HCEC 1CT (cell line): ENCODE measurements at places on chromosomes 16 and 17.

DNA sequence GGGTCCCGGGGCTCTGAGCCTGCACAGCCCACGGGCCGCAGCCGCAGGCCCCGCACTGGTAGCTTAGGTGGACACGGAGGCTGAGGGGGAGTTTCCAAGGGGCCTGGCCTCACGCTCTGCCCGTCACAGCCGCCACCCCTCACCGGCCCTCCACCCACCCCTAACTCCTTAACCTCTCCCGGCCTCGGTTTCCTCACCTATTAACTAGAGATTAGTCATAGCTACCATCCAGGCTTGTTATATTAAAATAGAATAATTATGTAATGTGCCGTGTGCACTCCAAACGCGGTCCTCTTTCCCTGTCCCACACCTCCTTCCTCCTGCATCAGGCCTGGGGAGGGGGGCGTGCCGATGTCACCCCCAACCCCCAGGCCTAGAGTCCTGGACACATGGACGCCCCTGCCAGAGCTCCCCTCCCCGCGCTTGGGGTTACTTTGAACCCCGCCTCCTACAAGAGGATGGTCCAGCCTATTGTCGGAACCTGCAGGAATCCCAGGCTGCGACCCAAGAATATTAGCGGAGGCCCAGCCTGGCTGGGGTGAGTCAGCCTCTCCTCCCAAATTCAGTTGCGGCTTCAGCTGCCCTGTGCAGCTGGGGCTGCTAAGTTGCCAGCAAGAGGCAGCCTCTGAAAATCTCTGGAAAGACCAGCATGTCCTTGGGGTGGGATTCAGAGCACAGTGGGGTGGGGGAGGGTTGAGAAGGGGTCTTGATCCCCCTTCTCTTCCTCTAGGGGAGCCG is 17.3 kb downstream of the SOCS3 start:
- DNase-seq, result peak; percentile 88

- no peak for DNase-seq
Measured at GRCh38 chr17:80949451-80950421, 41.9 kb upstream of the CHMP6 start.

GRCh38 chr17:41907633-41908539 is 10.9 kb downstream of the ACLY start:
- peak; percentile 61 for DNase-seq

DNA sequence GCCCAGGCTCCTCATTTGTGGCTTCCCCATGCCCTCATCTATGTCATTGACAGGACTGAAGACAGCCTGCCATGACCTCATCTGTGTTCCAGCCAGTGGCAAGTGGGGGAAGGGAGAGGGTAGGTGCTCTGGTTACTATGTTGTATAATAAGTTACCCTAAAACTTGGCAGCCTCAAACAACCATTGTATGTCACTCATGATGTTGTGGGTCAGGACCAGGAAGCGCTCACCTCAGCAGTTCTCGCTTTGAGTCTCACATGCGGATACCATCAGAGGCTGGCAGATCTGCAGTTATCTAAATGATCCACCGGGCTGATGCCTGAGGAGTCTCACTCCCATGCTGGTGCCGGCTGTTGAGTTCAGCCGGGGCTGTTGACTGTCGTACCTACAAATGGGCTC is 89.0 kb upstream of the TMEM97 start:
- DNase-seq, result no peak

DNA sequence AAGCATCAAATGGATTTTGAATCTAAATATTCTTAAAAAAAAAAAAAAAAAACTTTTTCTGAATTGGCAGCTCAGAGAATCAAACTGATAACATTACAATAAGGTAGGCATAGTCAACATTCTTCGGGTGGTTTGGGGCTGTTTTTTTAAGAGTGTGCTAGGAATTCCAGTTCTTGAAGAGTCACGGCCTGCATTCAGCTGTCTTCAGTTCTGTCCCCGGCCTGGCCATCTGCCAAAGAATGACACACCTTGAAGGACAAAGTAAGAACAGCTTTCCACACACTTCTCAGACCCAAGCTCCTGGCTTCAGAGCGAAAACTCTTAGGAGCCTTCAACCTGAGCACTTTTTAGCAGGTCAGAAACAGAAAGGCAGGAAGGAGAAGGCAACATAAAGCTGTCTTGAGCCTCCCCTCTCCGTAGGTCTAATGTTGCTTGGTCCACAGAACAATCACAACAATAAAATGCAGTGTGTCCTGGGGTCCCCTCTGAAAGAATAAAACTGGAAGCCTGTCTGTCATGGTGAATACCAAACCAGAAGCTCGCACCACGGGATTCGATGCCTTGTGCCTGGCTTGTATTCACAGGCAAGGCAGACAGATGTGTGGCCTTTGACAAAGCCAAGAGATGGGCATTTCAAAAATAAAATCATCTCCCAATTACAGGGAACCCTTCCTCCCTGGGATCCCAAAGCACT is 524.4 kb upstream of the ZFHX3 start:
- no peak for DNase-seq

GRCh38 chr17:47252209-47252608 is 1.4 kb upstream of the ITGB3 start:
- no peak for DNase-seq
